HuH-7 (cell line): ENCODE measurements at places on chromosomes 5 and 9.

GRCh38 chr5:17846496-17846895 is 212.2 kb downstream of the TAF11L14 start:
- no peak for DNase-seq

DNA sequence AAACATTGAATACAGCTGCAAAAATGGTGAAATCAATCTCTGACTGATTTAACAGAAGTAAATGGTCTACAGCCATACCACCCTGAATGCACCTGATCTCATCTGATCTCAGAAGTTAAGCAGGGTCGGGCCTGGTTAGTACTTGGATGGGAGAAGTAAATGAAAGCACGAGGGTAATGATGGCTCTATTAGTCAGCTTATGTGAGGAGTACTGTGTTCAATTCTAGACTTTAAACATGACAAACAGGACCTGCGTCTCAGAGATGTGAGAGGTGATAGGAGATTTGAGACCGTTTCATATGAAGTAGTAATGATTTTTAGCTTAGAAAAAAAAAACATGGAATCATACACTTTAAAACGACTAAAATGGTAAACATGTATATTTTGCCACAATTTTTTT is 77.1 kb upstream of the SUSD1 start:
- no peak for DNase-seq

- no peak for DNase-seq
Observed at GRCh38 chr5:150490754-150491153, 17.2 kb upstream of the NDST1 start.

DNA sequence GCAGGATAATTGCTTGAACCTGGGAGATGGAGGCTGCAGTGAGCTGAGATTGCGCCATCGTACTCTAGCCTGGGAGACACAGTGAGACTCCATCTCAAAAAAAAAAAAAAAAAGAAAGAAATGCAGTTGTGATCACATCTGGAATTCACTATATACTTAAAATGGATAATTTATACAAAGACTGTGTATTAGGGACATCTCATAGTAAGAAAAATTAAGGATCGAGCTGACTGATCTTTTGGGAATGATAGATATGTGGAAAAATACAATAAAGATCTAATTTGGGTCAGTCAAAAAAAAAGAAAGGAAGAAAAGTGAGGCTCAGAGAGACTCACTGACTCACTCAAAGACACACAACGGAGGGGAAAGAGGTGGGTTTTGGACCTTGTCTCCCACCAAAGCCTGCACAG is 73.2 kb upstream of the STXBP1 start:
- no peak for DNase-seq

DNA sequence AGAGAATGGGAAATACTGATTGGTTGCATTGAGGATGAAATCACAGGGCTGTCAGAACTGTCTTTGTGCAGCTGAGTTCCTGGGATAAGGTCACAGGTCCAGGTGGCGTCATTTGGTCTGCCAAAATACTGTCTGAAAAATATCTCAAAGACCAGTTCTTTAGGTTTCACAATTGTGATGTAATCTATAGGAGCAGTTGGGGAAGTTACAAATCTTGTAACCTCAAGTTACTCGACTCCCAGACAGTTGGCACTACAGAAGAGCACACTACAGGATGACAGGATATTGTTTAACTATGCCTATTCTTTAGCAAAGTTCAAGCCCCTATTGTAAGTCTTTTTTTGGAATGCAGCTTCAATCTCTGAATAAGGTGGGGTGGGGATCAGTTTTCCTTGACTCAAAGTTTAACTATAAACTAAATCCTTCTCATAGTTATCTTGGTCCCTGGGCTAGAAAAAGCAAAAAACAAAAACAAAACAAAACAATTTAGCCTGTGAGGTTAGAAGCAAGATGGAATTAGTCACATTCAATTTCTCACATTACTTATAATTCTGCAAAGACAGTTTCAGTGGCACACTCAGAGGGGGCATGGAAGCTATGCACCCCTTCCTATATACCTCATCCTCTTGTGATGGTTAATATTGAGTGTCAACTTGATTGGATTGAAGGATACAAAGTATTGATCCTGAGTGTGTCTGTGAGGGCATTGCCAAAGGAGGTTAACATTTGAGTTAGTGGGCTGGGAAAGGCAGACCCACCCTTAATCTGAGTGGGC is 276.0 kb downstream of the AUH start:
- no peak for DNase-seq

DNA sequence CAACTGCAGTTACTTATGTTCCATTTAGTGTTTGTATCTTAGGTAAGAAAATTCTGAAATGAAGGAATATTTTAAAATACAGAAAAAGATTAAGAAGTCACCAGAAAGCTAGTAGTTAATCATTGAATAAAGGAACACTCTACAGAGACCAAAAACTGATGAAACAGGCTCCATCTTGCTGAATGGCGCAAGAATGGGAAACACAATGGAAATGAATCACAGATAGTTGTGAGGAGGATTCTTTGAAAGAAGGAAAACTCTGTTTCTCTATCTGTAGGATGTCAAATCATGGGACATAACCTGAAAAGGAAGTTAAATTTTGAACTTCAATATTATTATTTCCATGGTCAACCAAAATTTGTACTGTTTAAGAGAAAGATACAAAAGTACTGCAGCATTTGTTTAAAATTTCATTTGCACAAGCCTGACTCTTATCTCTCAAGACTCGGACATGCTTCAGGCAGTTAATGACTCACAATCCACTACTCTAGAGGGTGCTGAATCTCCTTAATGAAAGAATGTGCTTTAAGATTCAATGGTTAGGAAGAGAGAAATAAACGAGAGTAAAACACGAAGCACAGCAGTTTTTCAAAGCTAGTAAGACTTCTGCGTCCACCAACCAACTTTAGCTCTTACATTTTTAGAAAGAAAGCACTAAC is 1064.4 kb upstream of the DMAC1 start:
- DNase-seq: no peak

- DNase-seq: no peak
Observed at GRCh38 chr5:92635001-92635461, 946.0 kb downstream of the NR2F1-AS1 start.

GRCh38 chr5:148418511-148418910 is 34.8 kb downstream of the FBXO38 start:
- no peak for DNase-seq

DNA sequence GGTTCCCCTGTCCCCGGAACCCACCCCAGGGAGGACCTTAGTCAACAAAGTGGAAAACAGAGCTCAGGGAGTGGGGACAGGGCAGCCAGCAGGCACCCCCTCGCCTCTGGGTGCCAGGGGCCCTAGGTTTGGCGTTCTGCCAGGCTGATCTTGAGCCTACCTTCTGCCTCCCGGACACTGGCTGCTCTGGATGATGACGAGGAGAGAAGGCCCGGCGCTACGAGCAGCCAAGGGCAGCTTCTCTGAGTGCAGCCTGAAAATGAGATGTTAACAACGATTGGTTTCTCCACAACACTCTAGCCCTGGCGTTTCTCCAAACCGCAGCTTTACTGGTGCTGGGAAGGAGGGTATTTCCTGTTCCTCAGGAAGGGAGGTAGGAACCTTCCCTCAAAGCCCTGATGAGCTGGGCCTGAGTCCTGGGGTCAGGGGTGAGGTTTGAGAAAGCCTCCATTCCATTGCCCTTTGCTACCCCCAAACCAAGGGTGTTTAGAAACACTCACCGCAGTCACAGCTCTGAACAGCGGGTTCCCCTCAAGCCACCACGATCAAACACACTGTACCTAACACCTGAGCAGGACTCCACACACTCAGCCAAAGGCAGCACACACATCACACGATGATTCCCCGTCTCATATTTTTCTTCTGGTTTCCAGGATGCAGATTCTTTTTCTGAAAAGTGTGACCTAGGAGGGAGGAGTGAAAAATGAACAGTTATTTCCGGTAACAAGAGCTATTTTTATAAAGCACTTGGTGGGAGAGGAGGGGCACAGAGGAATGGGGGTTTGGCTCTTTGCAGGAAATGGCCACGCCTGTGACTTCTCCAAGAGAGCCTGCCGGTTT is at the start of gene STING1:
TSS of gene STING1 (minus strand) at position 709 of the 840 bp plus-strand sequence. CDS start 1,054 bp downstream, outside the sequence.
- DNase-seq: no peak

DNA sequence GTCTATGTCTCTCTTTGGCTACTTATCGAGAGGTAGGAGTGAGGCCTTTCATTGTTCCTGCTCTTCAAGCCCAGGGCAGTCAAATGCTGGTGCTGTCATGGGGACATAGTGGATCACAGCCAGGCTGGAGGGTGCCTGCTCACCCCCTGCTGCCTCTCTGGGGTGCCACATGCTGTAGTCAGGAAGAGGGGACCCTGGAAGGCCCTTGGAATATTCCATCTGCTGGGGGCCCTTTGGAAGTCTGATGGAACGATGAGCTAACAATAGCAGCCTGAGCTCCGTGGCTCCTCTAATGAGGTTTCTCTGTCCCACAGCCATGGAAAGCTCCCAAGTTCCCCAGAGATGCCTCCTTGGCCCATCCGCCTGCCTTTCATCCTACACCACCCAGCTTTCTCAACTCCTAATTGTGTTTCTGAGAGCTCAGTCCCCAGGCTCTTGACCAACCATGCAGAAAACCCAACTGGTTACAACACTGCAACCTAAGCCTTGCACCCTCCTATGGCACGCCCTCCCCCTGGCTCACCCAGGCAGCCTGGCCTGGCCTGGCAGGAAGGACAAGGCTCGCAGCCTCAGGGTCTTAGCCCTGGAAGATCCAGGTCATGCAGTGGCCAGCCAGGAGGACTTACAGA is 91.7 kb downstream of the NRG2 start:
- DNase-seq: no peak

GRCh38 chr5:167489202-167489601 is 802.2 kb upstream of the WWC1 start:
- no peak for DNase-seq

DNA sequence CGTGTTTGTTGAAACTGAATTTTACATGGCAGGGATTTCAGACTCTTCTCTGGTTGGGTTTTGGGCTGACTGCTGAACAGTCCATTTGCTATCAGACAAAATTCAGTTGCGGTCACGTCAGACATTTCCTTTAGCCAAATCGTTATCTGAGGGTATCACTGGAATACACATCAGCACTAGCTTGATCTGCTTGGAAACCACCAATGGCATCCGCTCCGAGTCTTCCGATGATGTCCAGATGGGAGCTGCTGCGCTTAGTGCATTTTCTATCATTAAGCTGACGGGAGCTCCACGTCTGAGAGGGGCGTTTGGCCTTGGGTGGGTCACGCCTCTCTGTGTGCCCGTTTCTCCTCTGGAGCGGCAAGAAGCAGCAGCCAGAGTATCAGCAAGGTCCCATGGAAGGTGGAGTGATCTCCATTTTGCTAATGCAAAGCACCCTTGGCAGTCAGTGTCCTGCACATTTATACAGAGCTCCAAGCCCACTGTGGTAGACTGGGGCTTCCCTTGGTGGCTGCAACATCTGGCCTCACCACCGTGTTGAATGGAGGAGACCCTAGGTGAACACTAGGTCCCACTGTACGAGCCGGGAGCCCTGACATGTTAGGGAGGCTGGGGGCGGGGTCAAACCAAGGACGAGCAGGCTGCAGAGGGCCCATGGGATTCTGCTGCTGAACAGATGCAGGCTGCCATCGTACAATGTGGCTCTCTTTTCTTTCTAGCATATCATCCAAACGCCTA is 134.6 kb upstream of the PHYKPL start:
- no peak for DNase-seq

DNA sequence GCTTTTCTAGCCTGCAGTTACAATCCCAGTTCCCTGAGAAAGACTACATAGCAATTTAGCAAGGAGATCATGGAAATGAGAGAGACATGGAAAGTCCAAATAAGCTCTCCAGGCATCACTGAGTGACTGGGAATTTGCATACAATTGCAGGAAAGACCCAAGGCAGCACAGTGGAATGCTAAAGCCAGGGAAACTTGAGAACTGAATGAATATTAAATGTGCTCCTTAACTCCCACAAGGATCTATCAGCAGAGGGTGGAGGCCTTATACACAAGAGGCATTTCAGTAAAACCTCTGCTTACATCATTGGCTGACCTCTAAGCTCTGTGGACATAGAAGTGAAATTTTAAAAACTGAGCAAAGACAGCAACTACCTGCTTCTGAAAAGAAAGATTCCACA is 355.6 kb upstream of the DAB2 start:
- no peak for DNase-seq

GRCh38 chr9:136696502-136696901 is 9.2 kb upstream of the AGPAT2 start:
- no peak for DNase-seq

DNA sequence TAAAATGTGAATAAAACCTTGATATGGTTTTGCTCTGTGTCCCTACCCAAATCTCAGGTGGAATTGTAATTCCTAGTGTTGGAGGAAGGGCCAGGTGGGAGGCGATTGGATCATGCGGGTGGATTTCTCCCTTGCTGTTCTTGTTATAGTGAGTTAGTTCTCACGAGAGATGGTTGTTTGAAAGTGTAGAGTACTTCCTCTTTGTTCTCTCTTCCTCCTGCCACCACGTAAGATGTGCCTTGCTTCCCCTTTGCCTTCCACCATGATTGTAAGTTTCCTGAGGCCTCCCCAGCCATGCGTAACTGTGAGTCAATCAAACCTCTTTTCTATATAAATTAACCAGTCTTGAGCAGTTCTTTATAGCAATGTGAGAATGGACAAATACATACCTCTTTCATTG is 34.9 kb downstream of the TARS1 start:
- no peak for DNase-seq

DNA sequence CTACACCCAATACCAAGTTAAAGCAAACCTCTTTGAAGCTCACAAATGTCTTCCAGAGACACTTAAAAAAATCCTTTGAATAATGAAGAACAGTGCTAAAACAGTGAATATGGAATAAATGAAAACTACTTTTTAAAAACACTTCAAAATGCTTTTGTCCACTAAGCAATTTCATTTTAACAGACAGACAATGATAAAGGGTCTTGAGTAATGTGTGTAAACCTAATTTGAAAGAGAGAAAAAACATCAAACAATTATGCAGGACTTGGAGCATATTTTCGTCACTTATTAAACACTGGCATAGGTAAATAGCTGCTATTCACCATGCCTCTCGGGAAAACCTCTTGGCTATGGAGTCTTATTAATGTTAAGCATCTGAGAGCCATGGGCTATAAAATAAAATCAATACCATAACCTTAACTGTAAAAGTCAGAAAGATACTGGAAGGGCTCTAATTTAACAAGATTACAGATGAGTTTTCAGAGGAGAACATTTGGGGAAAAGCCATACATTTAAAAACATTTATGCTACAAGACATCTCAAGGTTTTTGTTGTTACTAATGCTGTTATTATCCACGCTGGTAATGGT is 177.8 kb downstream of the NFIB start:
- DNase-seq: no peak

DNA sequence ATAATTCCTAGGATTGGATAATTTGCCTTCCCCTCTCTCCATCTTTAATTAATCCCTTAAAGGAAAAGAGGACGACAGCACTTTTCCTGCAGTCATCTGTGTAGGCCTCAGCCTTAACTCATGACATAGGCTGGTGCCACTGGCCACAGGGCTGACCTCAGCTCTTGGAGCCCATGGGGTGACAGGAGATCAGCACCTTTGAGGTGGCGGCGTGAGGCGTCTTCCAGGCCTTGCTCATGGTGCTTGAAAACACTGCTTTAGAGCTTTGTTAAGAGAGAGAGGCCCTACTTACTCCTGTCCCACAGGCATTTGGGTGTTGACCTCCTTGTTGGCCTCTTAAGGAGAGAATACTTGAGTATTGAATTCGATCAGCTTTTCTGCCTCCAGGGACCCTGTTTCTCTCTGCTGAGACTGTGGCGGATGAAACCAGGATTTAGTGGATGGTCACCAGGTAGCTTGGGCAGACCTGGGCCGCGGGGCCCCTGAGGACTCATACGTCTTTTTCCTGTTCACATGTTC is 23.4 kb downstream of the TENT4A start:
- DNase-seq: no peak

- no peak for DNase-seq
Observed at GRCh38 chr5:154568589-154568988, 90.6 kb upstream of the HAND1 start.

- no peak for DNase-seq
Observed at GRCh38 chr9:27566118-27566517, 7.2 kb downstream of the C9orf72 start.
